ENCODE measurements at places on chromosomes 12 and 14.

DNA sequence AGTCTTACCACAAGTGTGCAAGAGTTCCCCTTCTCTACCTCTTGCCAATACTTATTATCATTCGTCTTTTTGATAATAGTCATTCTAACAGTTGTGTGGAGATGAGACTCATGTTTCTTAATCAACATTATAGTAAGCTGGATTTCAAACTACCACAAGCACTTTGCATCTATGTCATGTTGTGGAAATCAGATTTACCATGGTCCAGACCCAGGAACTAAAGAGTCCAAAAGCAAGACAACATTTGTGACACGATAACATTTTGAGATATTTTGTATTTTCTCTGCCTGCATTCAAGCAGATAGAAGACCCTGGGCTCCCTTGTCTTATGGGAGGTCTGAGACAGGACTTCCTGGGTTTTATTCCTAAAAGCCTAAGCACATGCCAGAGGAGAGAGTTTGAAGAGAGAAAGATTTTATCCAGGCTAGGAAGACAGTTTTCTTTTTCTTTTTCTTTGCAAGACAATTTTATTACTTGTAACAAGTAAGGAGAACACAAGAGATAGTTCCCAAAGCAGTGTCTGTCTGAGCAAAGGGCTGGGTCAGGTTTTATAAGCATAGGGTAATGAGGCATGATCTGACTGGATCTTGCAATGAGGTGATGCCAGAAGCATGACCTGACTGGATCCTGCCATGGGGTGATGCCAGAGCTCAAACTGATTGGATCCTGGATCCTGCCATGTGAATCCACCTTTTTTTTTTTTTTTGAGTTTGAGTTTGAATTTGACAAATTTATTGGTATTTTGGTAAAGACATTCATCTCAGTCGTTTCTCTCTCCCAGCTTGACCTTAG is 180.5 kb upstream of the HMGA2 start:
- DNase-seq, result no peak

GRCh38 chr12:115169981-115170380 is 486.0 kb upstream of the TBX3 start:
- DNase-seq, result no peak

DNA sequence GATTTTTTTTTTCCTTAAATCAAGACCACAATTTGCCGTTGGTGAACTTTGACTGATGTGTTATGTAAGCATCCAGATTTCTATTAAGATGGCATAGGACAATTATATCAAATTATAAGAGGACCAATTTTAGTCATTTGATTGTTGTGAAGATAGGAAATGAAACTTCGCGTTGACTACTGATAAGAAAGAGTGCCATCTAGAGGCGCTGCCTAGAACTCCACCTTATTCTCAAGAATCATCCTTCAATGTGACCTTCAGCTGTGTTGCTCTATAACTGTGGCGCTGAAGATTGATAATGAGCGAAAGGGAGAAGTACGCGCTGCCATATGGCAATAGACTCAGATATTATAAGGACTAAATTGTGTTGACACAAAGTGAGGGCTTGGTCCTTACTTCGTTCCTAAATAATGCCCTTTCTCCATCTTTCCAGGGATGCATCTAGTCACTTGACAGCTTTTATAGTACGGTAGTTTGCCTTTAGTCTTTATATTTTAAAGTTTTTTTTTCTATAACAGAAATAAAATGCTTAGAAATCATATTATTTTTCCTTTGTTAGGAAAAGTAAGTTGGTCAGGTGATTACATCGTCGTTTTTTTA is 350.8 kb upstream of the STXBP6 start:
- DNase-seq, result no peak

- no peak for DNase-seq
Observed at GRCh38 chr14:25522116-25522515, 472.2 kb upstream of the STXBP6 start.

GRCh38 chr12:102962532-102962931 is 5.1 kb downstream of the ASCL1 start:
- no peak for DNase-seq

- no peak for DNase-seq
Observed at GRCh38 chr14:60642270-60643140, 6.8 kb downstream of the SIX1 start.

GRCh38 chr12:12083688-12084087 is 12.9 kb downstream of the BCL2L14 start:
- DNase-seq, result no peak
